ENCODE measurements at places on chromosomes 1 and 21. TPM values are rescaled to one million over a fixed set of nuclear protein-coding genes. Genes with fewer than 3 reads are reported as not detected.

DNA sequence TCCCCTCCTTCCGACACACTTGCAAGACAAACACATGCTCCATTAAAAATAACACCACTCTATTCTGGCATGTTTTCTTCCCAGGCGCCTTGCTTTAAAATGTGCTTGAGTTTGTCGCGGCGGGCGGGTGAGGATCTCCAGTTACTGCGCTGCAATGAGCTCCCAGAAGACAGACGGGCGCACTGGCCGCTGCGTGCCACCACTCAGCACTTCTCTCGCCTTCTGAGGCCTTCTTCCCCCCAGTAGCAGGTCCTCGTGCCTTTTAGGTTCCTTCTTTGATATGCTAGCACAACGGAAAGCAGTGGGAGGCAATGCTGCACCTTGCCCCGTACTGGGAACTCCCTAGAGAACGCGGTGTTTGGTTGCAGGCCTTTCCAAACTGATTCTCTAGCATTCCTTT, 279.5 kb upstream of the NR5A2 start:
- DNase-seq = no peak

Gene IGSF3
- total RNA-seq = 0.84 TPM

DNA sequence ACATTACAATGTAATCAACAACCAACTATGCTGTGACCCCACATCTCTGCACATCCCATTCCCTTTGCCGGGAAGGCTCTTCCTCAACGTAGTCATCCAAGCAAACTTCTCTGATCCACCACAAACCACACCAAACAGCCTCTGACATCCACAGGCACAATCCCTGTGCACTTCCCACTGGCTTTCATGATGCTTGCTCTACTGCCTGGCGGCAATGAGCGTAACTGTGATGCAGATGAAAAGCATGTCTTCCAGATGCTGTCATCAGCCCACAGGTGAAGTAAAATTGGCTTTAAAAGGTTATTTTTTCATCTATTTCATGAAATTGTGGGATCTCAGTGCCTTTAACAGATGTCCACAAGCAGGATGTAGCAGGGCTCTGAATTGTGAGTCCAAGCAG, 635.2 kb downstream of the SMYD3 start:
- no peak for DNase-seq

GRCh38 chr1:86263101-86263500, 106.5 kb upstream of the COL24A1 start:
- no peak for DNase-seq

DNA sequence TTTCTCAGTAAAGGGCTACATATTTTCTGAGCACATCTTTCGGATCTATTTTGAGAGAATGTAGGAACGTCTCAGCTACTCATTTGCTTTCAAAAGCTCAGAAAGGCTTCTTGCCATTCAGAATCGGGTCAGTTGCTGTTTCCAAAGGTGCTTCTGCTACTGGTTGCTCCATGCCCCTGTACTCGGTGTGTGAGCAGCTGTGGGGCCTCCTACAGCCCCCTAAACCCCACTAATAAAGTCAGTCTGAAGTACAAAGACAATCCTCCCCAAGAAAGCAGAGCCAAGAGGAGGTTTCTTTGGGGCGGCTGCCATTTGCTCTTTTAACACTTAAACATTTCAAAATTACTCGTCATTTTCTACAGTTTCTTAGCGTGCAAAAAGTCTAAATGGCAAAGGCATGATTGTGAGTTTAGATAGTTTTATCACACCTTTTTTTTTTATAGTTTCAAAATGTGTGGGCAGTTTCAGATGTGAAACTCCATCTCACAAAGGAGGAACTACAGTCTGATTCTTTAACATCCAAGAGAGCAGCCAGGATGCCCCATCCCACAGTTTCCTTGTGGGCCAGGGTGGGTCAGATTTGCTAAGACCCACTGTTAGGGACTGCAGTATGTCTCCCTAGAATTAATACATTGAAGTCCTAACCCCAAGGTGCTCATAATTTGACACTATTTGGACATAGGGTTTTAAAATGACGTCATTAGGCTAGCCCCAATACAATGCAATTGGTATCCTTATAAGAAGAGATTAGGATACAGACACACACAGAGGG, 4.1 kb downstream of the RUNX1 start:
- DNase-seq = no peak

Gene AMPD1
- total RNA-seq = not detected

GRCh38 chr21:41924368-41924754, 29.5 kb downstream of the C2CD2 start:
- DNase-seq = no peak

Gene CCDC30
- 1.6 TPM for total RNA-seq

GRCh38 chr1:201937624-201938213, 8.6 kb downstream of the LMOD1 start:
- no peak for DNase-seq

GRCh38 chr1:40384413-40384762, 10.9 kb downstream of the SMAP2 start:
- no peak for DNase-seq

Gene FMO5
- total RNA-seq = 2.5 TPM

DNA sequence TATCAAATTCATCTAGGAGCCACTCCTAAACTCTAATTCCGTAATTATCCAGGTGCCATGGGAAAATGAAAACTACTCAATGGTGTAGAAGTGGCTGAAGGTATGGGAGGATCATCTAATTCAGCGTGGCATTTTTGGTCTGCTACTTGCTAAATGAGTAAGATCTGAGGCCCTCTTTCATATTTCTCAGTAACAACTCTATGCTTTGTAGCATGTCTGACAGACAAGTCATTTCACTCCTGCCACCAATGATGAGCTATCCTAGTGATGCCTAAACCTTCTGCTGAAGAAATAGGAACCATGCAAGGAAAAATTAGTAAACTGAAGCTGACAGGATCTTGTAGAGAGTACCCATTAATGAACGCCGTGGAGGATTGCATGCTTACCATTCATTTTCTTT, 145.3 kb downstream of the NTNG1 start:
- DNase-seq = no peak

- DNase-seq = no peak
Observed at GRCh38 chr1:151370211-151370911, 2.1 kb downstream of the SELENBP1 start.

GRCh38 chr1:116377541-116378529, 4.8 kb downstream of the ATP1A1 start:
- DNase-seq = no peak

Gene ZFP69
- total RNA-seq = 3.0 TPM

Gene FCRL1
- 0.32 TPM for total RNA-seq

Gene SKI
- 101 TPM for total RNA-seq

Gene CHRNB2
- not detected for total RNA-seq

GRCh38 chr1:89808441-89809117, 12.3 kb upstream of the LRRC8D start:
- no peak for DNase-seq

DNA sequence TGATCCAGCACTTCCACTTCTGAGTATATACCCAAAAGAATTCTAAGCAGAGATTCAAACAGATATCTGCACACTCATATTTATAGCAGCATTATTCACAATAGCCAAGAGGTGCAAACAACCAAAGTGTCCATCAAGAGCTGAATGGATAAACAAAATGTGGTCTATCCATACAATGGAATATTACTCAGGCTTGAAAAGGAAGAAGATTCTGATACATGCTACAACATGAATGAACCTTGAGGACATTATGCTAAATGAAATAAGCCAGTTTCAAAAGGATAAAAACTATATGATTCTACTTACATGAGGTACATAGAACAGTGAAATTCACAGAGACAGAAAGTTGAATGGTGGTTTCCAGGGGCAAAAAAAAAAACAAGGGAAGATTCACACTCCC, 88.9 kb downstream of the CCDC185 start:
- DNase-seq = no peak

GRCh38 chr1:81827942-81828341, 27.2 kb downstream of the ADGRL2 start:
- no peak for DNase-seq

Gene PEAR1
- total RNA-seq = 17.7 TPM

DNA sequence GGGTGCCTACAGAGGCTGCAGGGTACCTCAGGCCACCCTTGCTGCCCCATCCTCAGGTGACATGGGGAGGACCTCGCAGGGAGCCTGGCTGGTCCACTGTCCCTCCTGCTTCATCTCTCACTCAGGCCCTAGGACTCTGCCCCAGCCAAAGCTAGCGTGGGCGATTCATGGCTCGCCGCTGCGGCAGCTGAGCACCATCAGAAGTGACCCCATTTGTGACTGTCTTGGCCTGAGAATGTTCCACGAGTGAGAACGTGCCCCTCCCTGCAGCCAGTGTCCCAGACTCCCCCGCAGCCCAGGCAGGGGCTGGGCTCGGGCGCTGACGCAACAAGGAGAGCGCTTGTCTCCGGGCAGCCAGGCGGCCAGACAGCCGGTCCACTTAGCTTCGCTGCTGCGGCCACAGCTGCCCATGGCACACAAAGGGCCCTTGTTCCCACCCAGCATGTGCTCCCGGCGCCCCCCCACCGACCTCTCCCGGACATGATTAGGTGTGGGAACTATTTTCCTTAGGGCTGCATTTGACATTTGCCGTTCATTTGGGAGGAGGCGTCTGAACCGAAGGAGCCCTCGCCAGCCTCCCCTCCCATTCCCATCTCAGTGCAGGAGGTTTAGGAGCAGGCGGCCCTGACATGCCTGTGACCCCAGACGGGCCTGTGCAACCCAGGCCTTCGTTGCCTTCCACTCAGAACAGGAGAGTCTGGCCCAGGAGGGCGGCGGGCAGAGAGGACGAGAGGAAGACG, 19.3 kb upstream of the POFUT2 start:
- no peak for DNase-seq

DNA sequence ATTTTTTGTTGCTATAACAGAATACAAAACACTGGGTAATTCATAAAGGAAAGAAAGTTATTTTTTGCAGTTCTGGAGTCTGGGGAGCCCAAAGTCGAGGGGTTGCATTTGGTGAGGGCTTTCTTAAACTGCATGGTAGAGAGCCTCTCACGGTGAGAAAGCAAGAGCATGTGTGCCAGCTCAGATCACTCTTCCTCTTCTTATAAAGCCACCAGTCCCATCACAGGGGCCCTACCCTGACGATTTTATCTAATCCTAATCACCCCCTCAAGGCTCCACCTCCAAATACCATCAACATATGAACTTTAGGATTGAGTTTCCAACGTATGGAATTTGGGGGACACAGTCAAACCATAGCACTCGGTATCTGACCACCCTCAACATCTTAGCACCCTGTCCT, 1.0 kb upstream of the STRIP1 start:
- DNase-seq = no peak

- DNase-seq = no peak
Observed at GRCh38 chr1:242243472-242243871, 244.6 kb upstream of the MAP1LC3C start.

- DNase-seq = no peak
Observed at GRCh38 chr1:2350501-2350900, 40.9 kb downstream of the MORN1 start.

DNA sequence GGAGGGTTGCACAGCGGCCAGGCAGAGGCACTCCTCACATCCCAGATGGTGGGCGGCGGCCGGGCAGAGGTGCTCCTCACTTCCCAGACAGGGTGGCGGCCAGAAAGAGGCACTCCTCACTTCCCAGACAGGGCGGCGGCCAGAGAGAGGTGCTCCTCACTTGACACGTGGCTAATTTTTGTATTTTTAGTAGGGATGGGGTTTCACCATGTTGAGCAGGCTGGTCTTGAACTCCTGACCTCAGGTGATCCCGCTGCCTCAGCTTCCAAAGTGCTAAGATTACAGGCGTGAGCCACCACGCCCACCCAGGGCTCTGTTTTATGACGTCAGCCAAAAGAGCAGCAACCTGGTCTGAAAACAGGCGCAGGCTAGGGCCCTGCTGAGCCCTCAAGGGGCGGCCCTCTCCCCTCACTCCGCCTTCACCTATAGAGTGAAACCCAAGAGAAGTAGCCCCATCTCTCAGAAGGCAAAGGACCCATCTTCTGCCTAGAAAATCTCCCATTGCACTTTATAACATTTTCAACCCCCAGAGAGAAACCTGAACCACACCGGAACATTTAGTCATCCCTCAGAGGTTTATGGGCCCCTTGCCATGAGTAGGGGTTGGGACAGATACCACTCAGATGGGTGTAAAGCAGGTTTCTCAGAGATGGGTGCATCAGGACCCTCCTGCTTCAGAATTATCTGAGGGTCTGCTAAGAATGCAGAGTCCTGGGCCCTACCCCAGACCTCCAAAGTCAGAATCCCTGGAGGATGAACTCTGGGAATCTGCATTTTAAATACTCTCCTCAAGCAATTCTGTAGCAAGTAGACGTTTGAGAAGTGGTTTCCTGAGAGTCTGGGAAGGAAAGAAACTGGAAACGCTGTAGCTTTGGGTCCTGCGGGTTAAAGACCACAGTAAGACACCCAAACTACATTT, 40.8 kb downstream of the CDK18 start:
- DNase-seq = peak; percentile 86

GRCh38 chr1:30111431-30111830, 612.0 kb downstream of the MATN1 start:
- DNase-seq = no peak

Gene SAMD11
- total RNA-seq = 2.8 TPM

GRCh38 chr1:39445573-39445972, 45.9 kb upstream of the BMP8A start:
- no peak for DNase-seq

Gene KRTAP10-11
- not detected for total RNA-seq

Gene COL6A1
- 521 TPM for total RNA-seq

- no peak for DNase-seq
Observed at GRCh38 chr1:78650114-78650660, 556 bp downstream of the IFI44 start.

- DNase-seq = no peak
Observed at GRCh38 chr1:27307874-27308598, 13.9 kb upstream of the TMEM222 start.

- no peak for DNase-seq
Observed at GRCh38 chr1:93324486-93325464, 20.9 kb upstream of the DR1 start.

DNA sequence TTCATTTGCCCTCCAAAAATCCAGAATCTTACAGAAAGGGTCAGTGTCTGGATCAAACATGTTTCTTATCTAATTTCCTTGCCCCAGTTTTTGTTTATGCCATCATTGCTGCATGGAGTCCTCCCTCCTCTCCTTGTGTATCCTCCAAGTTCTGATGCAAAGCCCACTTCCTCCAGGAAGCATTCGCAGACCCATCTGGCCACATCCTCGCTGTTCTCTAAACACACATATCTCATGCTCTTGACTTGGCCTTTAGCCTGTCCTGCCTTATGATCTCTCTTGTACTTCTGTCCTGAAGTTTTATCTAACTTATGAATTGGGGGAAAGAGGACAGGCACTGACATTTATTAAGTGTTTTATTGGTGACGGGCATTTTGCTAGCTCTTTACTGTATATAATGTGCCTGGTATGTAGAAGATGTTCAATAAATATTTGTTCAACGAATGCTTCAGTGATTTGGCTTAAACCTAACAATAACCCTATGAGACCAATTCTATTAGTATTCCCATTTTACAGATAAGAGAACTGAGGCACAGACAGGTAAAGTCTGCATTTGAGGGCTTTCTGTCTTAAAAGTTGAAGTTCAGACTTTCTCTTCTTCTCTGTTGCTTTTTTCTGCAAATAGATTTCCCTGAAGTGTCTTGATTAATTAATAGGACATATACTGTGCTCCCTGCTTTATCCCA, 19.2 kb upstream of the ID3 start:
- DNase-seq = no peak
